ENCODE measurements at places on chromosomes 3 and 15.

GRCh38 chr3:79930196-79930595 lies 162.4 kb upstream of the ROBO1 start:
- H3K36me3 ChIP-seq = no peaks in the 10 kb centered on the region
- no peak for DNase-seq
- no peak overlapping the region for H3K4me3 ChIP-seq
- H3K27ac ChIP-seq = no peak overlapping the region
- H3K27me3 ChIP-seq = no peaks in the 10 kb centered on the region

- H3K4me1 ChIP-seq = peaks cover 10% of the 10 kb centered on the region
- no peak for DNase-seq
- H3K4me3 ChIP-seq = no peak overlapping the region
- H3K27ac ChIP-seq = no peak overlapping the region
Measured at GRCh38 chr15:63288342-63288741, 10.9 kb downstream of the APH1B start.

DNA sequence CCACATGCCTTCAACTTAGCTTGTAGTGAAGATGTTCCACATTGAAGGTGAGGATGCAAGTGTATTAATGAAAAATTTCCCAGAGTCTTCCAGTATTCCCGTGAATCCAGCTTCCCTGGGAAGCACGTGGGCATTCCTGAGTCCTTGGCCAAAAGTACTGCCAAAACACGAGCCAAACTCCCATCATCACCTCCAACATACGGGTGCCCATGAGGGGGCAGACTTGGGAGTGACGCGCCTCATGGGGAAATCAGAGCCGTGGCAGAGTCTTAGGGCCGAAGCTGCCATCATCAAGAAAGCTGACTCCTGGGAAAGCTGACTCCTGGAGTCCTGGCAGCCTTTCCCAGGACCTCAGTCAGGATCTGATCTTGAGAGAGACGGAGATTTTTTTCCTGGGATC lies 20.1 kb upstream of the TM2D3 start:
- peaks cover 5% of the 10 kb centered on the region for H3K4me1 ChIP-seq
- no peaks in the 10 kb centered on the region for H3K27me3 ChIP-seq
- no peak overlapping the region for H3K4me3 ChIP-seq
- H3K27ac ChIP-seq = no peak overlapping the region

GRCh38 chr3:195075199-195075940 lies 195.6 kb downstream of the XXYLT1 start:
- H3K27ac ChIP-seq = no peak overlapping the region
- no peak for DNase-seq
- H3K36me3 ChIP-seq = no peaks in the 10 kb centered on the region
- peaks cover 10% of the 10 kb centered on the region for H3K4me1 ChIP-seq

GRCh38 chr3:130677343-130677742 lies 69.3 kb downstream of the PIK3R4 start:
- peaks cover 13% of the 10 kb centered on the region for H3K36me3 ChIP-seq
- no peak overlapping the region for H3K27ac ChIP-seq
- H3K4me1 ChIP-seq = no peaks in the 10 kb centered on the region

GRCh38 chr3:178246004-178246403 lies 290.2 kb upstream of the KCNMB2 start:
- H3K4me1 ChIP-seq = no peaks in the 10 kb centered on the region
- H3K27ac ChIP-seq = no peak overlapping the region
- H3K4me3 ChIP-seq = no peak overlapping the region

All from naive thymus-derived CD8-positive, alpha-beta T cell (primary cell).